ENCODE measurements at places on chromosomes 1 and 21. TPM values are rescaled to one million over a fixed set of nuclear protein-coding genes. Genes with fewer than 3 reads are reported as not detected.

DNA sequence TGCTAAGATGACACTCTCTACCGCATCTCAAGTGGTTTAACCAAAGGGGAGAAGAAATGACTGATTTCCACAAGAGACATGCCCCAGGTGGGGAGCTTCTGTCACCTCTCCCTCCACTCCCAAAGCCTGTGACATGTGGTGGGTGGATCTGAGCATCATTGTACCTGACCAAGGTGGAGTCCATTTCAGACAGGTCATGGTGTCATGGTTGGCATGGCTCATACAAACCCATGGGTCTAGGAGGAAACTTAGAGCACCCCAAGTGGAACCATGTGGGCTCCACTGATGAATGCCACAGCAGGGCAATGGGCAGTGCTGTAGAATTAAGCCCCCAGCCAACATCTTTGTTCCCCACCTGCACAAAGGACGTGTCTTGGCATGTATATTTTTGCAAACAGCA, 131.5 kb upstream of the EDN2 start:
- no peak for DNase-seq
- H3K36me3 ChIP-seq = peaks cover 23% of the 10 kb centered on the region
- no peak overlapping the region for H3K27ac ChIP-seq

GRCh38 chr21:37639756-37640155, 273.2 kb downstream of the DYRK1A start:
- H3K4me3 ChIP-seq = no peak overlapping the region
- no peaks in the 10 kb centered on the region for H3K36me3 ChIP-seq

GRCh38 chr1:190226006-190226405, 251.7 kb downstream of the BRINP3 start:
- H3K4me3 ChIP-seq = no peak overlapping the region
- H3K27ac ChIP-seq = no peak overlapping the region
- no peak for DNase-seq
- no peaks in the 10 kb centered on the region for H3K4me1 ChIP-seq
- H3K36me3 ChIP-seq = no peaks in the 10 kb centered on the region

IL22RA1 gene
- total RNA-seq = not detected

DNA sequence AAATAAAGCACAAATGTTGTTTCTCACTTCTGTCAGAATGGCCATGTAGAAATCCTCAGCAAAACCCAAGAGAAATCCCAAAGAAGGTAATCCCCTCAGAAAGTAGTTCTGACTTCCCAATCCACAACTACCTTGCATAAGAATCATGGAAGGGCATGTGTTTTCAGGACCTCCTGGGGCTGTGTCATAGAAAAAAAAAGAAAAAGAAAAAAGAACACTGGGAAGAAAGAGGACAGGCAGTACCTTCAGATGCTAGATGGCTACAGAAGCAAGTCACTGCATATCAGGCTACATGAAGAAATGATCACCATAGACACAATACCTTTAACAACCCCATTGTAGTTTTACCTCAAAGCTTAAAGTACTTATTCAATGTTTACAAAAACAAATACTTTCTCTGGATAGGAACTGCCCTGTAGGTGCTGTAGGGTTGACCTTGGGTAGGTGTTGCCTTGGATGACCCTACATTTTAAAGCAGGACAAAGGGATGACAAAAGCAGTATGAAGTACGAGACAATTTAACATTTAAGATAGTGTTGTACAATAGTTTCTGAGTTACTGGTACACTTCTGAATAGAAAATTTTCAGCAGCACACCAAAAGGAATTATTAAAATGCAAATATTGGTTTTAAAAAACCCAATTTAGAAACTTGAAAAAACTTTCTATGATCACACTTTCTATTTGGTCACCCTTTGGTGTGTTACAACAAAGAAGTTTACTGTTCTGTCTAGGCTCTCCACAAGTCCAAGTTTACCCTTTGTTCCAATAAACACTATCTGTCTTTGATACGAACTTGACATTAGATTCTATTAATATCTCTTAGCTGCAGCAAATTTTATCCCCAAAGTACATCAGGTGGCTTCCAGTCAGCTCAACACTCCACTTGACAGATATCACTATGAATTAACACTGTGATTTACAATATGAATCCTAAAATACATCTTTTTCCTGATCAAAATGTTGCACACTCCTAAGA, 5.0 kb downstream of the TRIT1 start:
- H3K4me3 ChIP-seq = no peak overlapping the region
- no peaks in the 10 kb centered on the region for H3K27me3 ChIP-seq
- H3K27ac ChIP-seq = no peak overlapping the region
- H3K36me3 ChIP-seq = peaks cover 10% of the 10 kb centered on the region

Measured in activated CD4-positive, alpha-beta memory T cell treated with anti-CD3 and anti-CD28 coated beads, Interleukin-2, amount 10 ng/mL, durations not matched to agents 7 days and 5 days (primary cell).